A673 (cell line): ENCODE measurements at places on chromosomes 2 and 18.

- no peak for DNase-seq
Observed at GRCh38 chr18:13392899-13393298, 174.3 kb downstream of the LDLRAD4 start.

GRCh38 chr2:240449764-240450531 is 14.5 kb downstream of the GPC1 start:
- peak; percentile 18 for DNase-seq

DNA sequence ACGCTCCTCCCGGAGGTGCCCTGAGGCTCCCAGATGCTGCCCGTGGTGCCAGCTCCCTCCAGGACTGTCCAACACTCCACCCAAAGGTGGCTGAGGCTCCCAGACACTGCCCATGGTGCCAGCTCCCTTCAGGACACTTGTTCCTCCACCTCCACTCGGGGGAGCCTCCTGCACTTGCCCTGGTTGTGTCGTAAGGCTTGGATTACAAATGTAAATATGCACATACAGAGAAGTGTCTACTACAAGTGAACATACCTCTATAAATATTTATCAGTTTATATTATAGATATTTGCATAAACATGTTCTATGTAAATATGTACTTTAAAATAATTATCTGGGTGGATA is 143.3 kb downstream of the PXDN start:
- DNase-seq = no peak

DNA sequence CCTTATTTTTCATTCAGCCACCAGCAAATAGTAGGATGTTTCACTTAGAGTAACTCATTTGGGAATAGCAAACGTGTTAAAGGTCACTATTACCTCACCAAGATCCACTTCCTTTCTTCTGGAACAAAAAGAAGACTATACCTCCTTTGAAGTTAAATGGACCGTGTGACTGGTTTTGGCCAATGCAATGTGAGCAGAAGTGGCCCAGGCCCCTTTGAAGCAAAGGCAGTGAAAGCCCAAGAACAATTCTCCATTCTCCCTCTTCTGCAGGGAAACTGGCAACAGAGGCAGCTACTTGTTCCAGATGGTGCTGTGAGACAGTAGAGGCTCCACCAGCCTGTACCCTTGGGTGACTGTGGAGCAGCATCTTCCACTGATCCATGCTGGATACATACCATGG is 11.3 kb upstream of the MALL start:
- DNase-seq = no peak

GRCh38 chr18:64546451-64546850 is 397.6 kb upstream of the LINC00305 start:
- no peak for DNase-seq

- peak; percentile 83 for DNase-seq
Observed at GRCh38 chr2:212539072-212539880, 674 bp upstream of the ERBB4 start.

DNA sequence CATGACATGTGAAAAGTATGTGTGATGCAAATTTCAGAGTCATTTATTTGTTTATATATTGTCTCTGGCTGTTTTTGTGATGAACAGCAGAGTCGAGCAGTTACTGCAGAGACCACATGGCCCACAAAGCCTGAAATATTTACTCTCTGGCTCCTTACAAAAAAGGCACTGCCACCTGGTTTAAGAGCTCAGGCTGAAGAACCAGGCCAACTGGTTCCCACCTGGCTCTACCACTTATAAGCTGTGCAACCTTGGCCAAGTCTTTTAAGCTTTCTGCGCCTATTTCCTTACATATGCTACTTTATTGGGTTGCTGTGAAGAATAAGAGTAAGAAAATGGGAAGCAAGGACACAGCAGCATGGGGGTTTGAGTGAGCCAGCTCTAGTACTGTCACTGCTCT is 207.6 kb downstream of the L3MBTL4 start:
- no peak for DNase-seq

DNA sequence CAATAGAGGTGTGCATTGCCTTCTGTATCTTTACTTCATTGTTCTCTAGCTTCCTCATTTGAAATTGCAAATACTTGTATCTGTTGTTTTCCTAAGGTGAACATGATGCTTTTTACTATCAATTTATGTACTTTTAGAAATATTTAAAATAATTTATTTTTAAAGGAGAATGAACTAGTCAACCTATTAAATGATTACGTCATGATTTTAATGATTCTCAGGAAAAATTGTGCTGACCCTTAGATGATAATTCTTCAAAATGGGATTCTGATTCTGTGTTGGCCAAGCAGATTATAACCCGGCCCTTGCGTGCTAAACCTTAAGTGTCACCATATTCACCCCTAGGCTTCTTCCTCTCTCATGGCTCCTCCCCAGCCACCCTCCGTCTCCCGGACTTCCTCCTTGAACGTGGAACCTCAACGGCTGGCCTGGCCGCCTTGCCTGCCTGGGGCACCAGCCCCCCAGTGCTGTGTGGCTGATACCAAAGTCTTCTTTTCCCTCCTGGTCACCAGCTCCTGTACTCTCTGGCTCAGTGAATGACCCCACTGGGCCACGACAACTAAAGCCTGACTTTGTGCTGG is 292.0 kb downstream of the GBX2 start:
- no peak for DNase-seq

- peak; percentile 23 for DNase-seq
Observed at GRCh38 chr2:226023383-226023782, 623.9 kb downstream of the NYAP2 start.

GRCh38 chr2:149420053-149420963 is 89.9 kb downstream of the LYPD6 start:
- no peak for DNase-seq

- no peak for DNase-seq
Observed at GRCh38 chr2:235665661-235666212, 171.9 kb downstream of the AGAP1 start.

DNA sequence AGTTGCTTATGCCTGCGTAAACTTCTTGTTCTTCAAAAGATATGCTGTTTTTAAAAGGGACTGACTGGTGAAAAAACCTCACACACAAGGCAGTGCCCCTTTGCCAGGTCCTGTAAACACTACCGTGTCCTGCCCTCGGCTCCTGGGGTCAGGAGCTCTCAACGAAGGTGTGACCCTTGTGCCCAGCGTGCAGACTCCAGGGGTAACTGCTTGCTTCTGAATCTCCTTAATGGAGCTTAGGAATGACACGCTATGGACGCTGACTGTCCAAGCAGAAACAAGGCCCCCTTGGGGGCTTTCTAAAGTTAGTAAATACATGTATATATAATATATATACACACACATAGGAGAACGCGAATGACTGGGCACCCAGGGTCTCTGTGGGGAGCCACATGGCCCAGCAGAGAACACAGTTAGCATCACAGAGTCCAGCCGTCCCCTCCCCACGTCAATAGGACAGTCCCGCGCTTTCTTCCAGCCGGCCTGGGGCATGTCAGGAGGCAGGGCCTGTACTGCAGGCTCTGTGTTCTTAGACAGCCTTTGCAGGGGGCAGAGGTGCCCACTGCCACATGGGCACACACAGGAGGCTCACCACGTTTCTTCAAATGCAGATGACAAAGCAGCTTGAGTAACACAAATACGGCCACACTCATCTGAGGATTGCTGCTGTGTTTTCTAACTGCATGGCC is 96.1 kb downstream of the HDAC4 start:
- no peak for DNase-seq

GRCh38 chr2:191758518-191759507 is 80.9 kb downstream of the NABP1 start:
- peak; percentile 82 for DNase-seq

- DNase-seq = no peak
Observed at GRCh38 chr2:26458365-26459042, 19.4 kb downstream of the OTOF start.

DNA sequence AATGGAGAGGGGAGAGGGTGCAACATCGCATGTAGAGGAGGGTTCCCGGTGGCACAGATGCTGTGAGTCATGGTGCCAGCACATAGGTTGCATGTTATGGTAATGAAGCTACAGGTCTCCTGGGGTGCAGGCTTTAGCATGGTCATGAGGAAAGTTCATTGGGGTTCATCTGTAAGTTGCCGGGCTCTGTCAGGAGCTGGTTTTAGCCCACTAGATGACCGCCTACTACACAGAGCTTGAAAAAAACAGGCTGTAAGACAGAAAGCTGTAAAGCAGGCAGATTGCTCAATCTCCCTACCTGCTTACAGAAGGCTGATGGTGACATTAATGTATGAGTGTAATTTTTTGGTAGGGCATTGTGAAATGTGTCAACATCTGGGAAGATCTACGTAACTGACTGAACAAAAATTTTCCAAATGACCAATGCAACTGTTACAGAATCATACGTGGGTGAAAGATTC is 23.9 kb downstream of the DYSF start:
- no peak for DNase-seq

DNA sequence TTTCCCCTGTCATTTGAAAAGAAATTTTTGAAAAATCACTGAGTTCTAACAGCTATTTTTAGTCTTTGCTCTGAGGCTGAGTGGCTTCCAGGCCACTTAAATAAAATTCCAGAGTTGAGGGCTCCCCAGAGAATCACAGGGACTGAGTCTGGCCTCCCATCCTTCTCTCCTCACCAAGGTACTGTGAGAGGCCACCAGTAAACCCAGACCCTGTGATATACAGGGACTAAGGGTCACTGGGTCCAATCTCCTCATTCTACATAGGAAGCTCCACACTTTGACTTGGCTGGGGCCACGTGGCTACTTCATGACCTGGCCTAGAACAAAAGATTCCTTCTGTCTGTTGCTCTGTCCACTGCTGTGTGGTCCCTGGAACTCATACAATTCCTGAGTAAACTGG is 123.2 kb upstream of the CDCA7 start:
- DNase-seq = no peak

DNA sequence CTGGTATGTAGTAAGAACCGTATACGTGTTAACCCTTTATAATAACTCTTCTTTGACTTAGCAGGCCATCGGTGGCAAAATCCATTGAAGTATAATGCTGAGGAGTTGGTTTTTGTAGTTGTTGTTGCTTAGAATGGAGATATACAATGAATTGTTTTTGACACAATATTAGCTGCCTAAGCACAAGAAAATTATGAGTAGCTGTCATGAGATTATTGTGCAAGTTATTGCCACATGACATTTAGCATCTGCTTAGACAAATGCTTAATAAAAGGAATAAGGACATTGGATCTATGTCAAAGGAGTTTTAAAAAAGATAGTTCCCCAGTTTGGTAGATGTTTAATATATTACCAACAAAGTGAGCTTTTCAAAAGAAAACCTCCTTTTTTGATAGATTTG is 59.9 kb downstream of the ABCB11 start:
- DNase-seq = no peak

GRCh38 chr2:230472621-230473018 is 56.6 kb downstream of the SP100 start:
- DNase-seq = no peak

- no peak for DNase-seq
Observed at GRCh38 chr2:24018241-24018640, 8.4 kb downstream of the MFSD2B start.
